ENCODE measurements at places on chromosomes 5 and 9.

DNA sequence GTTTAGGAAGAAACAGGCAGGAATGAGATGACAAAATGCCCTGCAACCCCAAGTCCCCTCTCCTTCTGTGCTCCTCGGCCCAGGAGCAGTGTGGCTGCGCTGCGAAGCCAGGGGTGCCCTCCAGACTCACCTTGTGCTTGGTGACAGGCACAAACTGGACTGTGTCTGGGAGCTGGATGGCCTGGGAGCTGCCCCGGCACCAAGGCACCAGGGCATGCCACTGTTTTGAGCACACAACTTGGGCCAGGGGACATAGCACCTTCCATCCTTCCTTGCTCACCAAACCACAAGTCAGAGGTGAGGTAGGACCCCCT lies 51.1 kb downstream of the PRRT1B start:
- DNase-seq, result no peak

- no peak for DNase-seq
These were observed 18.1 kb upstream of the RGMB start for GRCh38 chr5:98755406-98755805.

- DNase-seq, result no peak
These were observed 36.9 kb downstream of the ANKRD33B start for GRCh38 chr5:10600626-10601245.

- DNase-seq, result no peak
These were observed 71.0 kb downstream of the LRRC70 start for GRCh38 chr5:62649476-62650113.

- DNase-seq, result no peak
These were observed 192.4 kb downstream of the GAS1 start for GRCh38 chr9:86754581-86755560.

- DNase-seq, result no peak
These were observed 1.1 kb upstream of the SPINK1 start for GRCh38 chr5:147832541-147832940.

- no peak for DNase-seq
These were observed 51.5 kb downstream of the SLC44A1 start for GRCh38 chr9:105295986-105296385.

- DNase-seq, result no peak
These were observed 76.3 kb upstream of the ORM1 start for GRCh38 chr9:114246558-114246957.

- no peak for DNase-seq
These were observed 445.3 kb upstream of the ZNF462 start for GRCh38 chr9:106417685-106418084.

DNA sequence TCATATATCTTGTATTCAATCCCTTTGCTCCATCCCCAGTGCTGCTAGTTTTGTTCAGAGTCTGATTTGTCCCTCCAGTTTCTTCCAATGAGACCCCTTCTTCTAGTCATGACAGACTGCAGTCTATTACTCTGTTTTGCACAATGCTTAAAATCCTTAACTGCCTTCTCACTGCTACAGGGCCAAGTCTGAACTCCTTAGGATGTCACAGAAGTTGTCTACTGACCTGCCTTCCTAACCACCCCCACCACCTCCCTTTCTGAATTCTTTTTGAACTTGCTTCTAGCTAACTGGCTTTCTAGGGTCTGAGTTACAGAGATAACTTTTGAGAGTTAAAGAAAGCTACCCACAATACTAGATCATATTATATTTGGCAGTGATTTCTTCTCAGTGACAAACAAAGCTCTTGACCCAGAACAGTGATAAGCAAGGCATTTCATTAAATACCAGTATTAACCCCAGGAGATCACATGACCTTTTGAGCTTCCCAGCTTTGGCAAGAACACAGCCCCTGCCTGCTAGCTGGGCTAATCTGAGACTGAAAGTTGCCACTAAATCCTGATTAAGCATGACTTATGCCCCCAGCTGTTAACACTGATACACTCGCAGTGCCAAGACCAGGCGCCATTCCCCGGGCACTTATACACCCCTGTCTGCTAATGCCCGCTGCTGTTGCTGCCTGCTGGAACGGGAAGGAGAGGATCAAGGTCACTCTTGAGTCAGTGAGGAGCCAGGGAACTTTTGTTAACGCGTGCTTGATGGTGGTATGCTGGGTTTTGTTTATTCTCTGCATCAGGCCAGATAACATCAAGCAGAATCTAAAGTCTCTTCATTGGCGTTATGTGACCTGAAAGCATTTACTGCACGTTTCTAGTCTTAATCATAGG lies 36.4 kb upstream of the ADAMTSL1 start:
- no peak for DNase-seq

- no peak for DNase-seq
These were observed 11.4 kb upstream of the TEX48 start for GRCh38 chr9:114693248-114693855.

DNA sequence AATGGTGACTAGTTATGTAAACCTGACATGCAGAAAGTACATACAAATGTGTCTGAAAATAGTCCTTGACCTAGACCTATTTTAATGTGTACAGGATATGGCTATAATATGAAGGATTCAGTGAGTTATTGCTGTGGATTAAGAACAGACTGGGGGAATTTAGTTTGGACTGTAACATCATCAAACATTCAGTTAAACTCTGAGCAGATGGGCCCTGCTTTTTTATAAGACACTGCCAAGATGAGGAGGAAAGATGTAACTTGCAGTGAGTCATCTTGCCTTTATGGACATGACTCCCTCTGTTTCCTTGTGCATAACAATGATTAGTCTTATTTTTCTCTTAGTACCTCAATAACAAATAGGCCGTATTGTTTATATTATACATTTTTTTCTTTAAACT lies 12.2 kb downstream of the PPP3R2 start:
- DNase-seq, result no peak

GRCh38 chr9:97480174-97480573 lies 21.3 kb upstream of the TMOD1 start:
- no peak for DNase-seq

GRCh38 chr5:74127381-74128320 lies 501.7 kb downstream of the ARHGEF28 start:
- DNase-seq, result no peak

GRCh38 chr5:171336521-171337209 lies 27.6 kb downstream of the TLX3 start:
- no peak for DNase-seq

GRCh38 chr5:139178935-139179334 lies 19.2 kb downstream of the SIL1 start:
- DNase-seq, result no peak

DNA sequence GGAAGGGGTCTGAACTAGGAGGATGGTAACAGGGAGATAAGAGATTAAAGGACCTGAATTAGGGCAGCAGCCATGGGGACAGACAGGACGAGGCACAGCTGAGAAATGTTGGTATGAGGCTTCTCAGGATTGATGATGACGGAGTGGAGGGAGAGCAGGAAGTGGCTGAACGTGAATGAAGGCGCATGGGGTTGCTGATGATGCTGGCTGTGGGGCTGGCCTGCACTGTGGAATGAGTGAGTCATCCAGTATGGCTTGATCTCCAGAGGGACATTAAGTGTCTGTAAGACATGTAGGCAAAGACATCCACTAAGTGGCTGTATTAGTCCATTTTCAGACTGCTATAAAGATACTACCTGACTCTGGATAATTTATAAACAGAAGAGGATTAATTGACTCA lies 256.4 kb downstream of the ICE1 start:
- no peak for DNase-seq

DNA sequence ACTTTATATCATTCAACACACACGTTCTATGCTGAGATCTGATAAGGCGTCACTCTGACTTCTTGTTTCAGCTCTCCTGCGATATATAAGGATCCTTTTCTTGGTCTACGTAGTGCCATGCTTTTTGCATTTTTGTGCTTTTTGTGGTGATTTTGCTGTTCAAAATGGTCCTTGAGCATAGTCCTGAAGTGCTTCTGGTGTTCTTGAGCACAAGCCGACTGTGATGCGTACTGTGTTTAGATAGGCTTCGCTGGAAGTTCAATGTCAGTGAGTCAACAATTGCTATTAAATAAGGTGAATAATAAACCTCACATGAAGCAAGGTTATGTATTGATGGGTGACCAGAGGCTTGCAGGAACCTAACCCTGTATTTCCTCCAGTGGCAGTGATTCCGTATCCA lies 46.8 kb downstream of the ACO1 start:
- no peak for DNase-seq

DNA sequence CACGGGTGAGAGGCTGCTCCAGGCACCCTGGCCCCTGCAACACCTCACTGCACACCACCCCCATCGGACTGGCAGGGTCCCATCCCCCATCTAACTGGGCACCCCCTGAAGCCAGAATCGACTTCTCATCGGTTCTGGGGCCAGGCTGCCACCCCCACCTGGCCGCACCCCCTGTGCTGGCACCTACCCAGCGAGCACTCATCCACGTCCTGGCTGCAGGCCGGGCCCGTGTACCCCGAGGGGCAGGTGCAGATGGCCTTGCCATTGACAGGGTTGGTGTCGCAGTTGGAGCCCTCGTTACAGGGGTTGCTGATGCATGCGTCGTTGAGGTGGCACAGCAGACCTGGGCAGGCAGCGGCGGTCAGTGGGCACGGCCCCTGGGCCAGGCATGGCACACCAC lies 27.9 kb downstream of the NOTCH1 start:
- no peak for DNase-seq

DNA sequence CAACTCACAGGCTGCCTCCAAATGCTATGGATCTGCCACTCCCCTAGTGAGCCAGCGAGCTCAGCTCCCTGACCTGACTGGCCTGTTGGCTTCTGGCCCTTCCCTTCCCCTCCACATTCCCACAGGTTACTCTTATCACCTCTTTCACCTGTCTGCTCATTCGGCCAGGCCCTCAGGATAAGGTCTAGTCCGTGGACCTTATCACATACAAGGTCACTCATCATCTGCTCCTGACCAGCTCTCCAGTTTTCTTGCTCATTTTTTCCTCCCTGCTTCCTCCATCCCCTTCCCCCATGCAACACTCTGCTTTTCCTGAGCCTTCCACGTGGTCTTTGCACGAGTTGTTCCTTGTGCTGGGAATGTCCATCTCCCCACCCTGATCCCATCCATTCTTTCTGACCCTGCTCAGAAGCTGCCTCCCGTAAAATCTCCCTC lies 25.9 kb upstream of the NDST1 start:
- no peak for DNase-seq

DNA sequence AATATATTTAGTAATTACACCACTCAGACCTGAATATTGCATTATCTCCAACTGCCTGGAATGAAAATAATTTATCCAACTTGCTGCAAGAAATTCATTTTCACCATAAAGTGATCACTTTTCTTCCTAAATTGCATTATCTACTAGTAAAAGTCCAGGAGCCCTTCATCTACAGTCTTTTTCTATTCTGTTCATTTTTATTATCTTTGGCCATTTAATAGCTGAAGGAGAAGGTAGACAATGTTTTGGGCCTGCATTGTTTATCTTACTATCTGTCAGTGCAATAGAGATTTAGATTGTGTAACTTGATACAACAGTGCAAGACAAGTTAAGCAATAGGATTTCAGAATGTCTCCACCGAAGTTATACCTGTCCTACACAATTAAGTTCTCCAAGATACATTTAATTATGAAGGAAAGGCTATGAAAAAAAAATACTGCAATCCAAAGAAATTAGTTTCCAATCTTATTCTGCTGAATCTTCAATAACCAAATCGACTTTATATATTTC lies 1339.7 kb upstream of the CDH6 start:
- no peak for DNase-seq

DNA sequence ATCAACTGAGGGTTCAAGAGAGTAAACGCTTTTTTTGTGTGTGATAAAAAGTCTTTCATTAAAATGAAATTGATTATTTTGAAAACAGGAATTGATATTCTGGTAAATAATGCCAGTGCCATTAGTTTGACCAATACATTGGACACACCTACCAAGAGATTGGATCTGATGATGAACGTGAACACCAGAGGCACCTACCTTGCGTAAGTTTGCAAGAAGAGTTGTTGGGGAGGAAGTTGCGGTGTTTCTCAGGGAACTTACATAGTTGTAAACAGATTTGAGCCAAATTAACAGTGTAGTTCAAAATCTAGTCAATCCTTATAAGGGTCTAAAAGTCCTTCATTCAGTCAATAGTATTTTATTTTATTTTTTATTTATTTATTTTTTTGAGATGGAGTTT lies 28.9 kb downstream of the HSDL2 start:
- no peak for DNase-seq

DNA sequence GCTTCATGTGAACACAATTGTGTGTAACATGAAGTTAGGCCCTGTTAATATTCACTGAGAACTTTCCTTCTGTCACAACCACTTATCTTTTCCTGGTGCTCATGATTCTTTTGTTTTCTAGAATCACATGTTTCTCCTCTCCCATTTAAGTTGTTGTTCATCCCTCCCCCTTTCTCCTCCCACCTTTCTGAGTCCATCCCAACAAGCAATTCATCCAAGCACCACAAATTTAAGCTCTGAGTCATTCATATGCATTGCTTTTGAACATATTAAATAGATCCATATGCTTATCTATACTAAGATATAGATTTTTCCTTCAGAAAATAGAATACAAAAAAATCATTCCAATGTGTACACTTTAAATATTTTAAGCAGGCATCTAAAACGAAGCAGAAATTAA lies 75.2 kb upstream of the NFIB start:
- no peak for DNase-seq

- no peak for DNase-seq
These were observed 6.4 kb upstream of the EGR1 start for GRCh38 chr5:138458856-138459255.

GRCh38 chr9:71638627-71639026 lies 129.7 kb downstream of the CEMIP2 start:
- no peak for DNase-seq

DNA sequence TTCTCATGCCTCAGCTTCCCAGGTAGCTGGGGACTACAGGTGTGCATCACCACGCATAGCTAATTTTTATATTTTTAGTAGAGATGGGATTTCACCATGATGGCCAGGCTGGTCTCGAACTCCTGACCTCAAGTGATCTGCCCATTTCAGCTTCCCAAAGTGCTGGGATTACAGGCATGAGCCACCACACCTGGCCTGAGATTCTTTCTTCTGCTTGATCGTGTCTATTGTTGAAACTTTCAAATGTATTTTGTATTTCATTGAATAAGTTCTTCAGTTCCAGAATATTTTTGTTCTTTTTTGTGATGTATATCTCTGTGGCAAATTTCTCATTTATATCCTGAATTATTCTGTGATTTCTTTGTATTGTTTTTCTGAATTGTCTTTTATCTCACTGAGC lies 1063.3 kb upstream of the WWC1 start:
- no peak for DNase-seq

GRCh38 chr5:14913096-14913495 lies 41.5 kb upstream of the ANKH start:
- DNase-seq, result no peak

- DNase-seq, result no peak
These were observed 159.5 kb downstream of the GNA14 start for GRCh38 chr9:77488439-77489126.
